ENCODE measurements at places on chromosomes 5 and 9.

GRCh38 chr5:41406936-41407335, 103.5 kb downstream of the PLCXD3 start:
- no peak overlapping the region for H3K27ac ChIP-seq
- DNase-seq, result no peak
- H3K36me3 ChIP-seq, result no peaks in the 10 kb centered on the region
- no peaks in the 10 kb centered on the region for H3K4me1 ChIP-seq
- no peak overlapping the region for H3K4me3 ChIP-seq

DNA sequence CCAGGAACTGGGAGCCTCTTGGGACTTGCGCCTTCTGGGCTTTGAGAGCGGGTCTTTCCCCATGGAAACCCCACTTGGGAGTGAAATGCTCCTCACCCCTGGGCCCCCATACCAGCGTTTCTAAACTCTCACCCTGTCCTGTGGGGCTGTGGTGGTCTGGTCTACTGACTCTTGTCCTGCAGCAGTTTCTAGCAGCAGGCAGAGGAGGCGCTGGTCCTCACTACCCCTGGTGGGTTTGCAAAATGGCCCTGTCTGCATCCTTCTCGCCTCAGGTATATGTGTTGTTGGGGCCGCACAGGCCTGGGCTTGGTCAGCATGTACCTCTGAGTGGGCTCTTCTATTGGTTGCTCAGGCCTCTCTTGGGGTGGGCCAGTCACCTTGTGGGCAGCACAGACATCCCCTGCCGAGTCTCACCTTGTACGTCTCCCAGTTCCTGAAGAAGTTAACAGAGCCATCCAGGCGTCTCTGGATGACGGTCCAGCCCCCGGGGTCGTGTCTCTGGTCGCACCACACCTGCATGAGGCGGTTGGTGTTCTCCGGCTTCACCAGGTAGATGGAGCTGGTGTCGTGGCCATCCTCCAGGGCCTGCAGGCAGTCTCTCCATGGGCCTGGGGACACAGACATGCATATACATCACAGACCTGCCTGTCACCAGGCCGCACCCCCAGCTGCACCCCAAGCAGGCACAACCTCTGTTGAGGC, 29.0 kb downstream of the ANGPTL2 start:
- DNase-seq, result peak; percentile 59
- H3K27ac ChIP-seq, result no peak overlapping the region
- H3K36me3 ChIP-seq, result peaks cover 44% of the 10 kb centered on the region
- H3K4me3 ChIP-seq, result no peak overlapping the region
- peaks cover 26% of the 10 kb centered on the region for H3K4me1 ChIP-seq
- H3K27me3 ChIP-seq, result no peaks in the 10 kb centered on the region

DNA sequence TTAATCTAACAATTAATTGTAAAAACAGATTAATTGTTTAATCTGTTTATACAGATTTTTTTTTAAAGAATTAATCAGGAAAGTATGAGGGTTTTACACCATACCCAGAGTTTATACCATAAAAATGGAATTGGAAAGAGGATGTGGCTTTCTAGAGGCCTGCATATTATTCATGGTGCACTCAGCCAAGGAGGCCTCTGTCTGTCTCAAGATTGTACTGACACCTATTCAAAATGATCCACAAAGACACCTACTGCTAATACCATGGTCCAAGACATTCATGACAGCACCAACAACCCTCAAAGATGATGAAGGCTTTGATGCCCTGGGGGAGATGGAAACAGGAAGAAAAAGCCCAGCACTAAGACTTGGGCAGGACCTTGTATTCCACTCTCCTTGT, 58.1 kb upstream of the MAST4 start:
- no peaks in the 10 kb centered on the region for H3K27me3 ChIP-seq
- no peaks in the 10 kb centered on the region for H3K36me3 ChIP-seq
- no peaks in the 10 kb centered on the region for H3K4me1 ChIP-seq
- no peak for DNase-seq
- no peak overlapping the region for H3K4me3 ChIP-seq
- no peak overlapping the region for H3K27ac ChIP-seq

DNA sequence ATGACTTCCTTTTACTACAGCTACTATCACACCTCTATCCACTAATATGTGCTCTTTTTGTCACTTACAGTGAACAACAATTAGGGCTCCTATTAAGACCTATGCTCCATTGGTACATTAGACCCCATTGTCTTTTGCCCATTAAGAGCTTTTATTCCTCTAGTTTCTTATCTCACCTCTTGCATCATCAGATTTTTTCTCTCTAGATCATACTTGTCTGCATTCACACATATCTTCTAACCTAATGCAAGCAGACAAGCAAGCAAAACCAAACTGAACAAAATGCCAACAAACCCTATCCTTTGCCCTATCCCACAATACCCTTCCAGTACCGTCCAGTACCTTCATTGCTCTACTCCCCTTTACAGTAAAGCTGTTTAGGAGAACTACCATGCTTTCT, 10.1 kb upstream of the RBM27 start:
- H3K27ac ChIP-seq, result no peak overlapping the region
- H3K36me3 ChIP-seq, result no peaks in the 10 kb centered on the region
- H3K4me3 ChIP-seq, result no peak overlapping the region
- no peaks in the 10 kb centered on the region for H3K4me1 ChIP-seq
- H3K27me3 ChIP-seq, result no peaks in the 10 kb centered on the region
- no peak for DNase-seq

DNA sequence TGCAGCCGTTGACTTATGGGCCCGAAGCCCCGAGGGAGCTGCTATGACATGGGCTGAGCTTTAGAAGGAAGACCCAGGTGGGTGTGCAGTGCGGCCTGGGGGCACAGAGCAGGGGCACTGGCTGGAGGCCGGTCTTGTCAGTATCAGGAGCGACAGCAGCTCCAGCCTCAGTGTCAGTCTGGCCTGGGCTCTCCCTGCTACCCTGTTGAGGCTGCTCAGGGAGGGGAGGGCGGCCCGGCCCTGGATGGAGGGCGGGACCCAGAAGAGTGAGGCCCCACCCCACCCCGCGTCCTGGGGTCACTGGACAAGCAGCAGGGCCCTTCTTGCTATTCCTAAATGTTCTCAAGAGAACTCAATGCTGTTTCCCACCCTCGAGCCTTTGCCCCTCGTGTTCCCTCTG, 18.0 kb downstream of the GFI1B start:
- H3K27ac ChIP-seq, result no peak overlapping the region
- no peak for DNase-seq
- H3K36me3 ChIP-seq, result no peaks in the 10 kb centered on the region
- H3K27me3 ChIP-seq, result peaks cover 6% of the 10 kb centered on the region
- no peaks in the 10 kb centered on the region for H3K4me1 ChIP-seq

DNA sequence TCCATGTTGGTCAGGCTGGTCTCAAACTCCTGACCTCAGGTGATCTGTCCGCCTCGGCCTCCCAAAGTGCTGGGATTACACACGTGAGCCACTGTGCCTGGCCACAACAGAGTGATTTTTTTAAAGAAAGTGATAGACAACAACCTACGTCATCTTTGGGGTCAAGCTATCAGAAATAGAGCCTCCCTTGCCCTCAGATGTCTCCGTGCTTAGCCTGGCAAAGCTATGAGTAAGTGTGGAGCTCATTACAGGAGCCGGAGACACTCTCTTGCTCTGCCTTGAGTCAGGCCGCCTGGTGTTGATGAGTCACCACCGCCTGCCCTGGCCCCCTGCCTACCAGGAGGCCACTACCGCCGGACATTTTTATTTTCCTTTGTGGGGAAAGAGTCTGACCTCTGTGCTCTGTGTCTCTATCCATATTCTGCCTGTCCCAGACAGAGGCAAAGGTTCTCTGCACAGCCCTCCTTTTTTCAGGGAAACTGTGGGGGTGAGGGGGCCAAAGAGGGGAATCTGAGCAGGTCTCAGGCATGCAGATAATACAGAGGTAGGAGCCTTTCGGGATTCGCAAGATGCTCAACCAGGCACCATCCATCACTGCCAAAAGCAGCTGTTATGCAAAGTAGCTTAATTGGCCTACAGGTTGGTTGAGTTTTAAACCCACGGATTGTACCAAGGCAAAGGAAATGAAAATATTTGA, 123.7 kb upstream of the CPEB4 start:
- no peaks in the 10 kb centered on the region for H3K36me3 ChIP-seq
- no peaks in the 10 kb centered on the region for H3K27me3 ChIP-seq
- peak; percentile 91 for DNase-seq
- H3K27ac ChIP-seq, result peak overlapping the region; percentile 44
- peaks cover 18% of the 10 kb centered on the region for H3K4me1 ChIP-seq
- H3K4me3 ChIP-seq, result no peak overlapping the region

DNA sequence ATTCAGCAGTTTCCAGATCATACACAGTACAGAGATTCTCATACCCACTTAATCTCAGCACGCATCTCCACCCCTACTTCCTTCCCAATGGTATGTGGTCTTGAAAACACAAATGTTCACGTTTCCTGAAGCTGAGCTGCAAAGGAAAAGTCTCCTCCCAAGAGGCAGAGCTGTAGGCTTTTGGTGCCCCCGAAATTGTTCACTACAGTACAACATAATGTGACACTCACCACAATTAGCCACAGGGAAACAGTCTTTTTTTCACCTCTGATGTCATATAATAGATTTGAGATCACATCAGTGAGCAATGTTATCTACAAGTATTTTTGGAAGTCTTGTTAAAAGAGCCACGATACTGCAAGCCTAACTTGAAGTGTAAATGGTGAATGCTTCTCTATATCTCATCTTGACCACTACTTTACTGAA, 40.2 kb downstream of the NFIB start:
- H3K4me1 ChIP-seq, result peaks cover 66% of the 10 kb centered on the region
- H3K36me3 ChIP-seq, result no peaks in the 10 kb centered on the region
- DNase-seq, result no peak
- peak overlapping the region; percentile 50 for H3K27ac ChIP-seq

- H3K27ac ChIP-seq, result no peak overlapping the region
- H3K27me3 ChIP-seq, result no peaks in the 10 kb centered on the region
- no peak overlapping the region for H3K4me3 ChIP-seq
- H3K36me3 ChIP-seq, result no peaks in the 10 kb centered on the region
- H3K4me1 ChIP-seq, result no peaks in the 10 kb centered on the region
Observed at GRCh38 chr5:153480401-153480800, 10.1 kb upstream of the GRIA1 start.

DNA sequence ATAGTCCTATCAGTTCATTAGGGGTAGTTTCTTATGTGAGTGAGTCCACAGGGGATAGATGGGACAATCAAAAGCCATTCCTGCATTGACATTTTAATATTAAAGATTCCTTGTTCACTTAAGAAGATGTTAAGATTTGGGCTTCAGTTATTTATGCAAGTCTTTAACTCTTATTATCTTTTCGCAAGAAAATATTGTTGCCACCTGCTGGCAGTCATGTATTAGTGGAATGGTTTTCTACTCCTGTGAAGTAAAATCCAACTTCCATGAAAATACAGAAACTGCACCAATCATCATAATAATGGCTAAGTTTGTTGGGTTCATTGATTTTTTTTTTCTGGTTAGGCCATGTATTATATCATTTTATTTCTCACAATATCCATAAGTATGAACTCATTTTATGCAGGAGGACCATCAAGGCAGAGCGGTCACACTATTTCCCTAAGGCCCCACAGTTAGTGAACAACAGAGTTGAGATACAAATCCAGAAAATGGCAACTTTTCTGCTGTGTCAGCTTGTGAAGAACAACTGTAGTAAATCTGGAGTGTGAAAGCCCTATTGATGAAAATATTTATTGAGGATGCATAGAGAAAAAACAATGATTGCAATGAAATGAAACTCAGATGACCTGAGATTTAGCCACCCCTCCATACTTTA, 88.5 kb upstream of the TXNDC8 start:
- H3K4me1 ChIP-seq, result no peaks in the 10 kb centered on the region
- no peaks in the 10 kb centered on the region for H3K27me3 ChIP-seq
- H3K27ac ChIP-seq, result no peak overlapping the region
- no peak for DNase-seq
- H3K36me3 ChIP-seq, result no peaks in the 10 kb centered on the region
- no peak overlapping the region for H3K4me3 ChIP-seq

DNA sequence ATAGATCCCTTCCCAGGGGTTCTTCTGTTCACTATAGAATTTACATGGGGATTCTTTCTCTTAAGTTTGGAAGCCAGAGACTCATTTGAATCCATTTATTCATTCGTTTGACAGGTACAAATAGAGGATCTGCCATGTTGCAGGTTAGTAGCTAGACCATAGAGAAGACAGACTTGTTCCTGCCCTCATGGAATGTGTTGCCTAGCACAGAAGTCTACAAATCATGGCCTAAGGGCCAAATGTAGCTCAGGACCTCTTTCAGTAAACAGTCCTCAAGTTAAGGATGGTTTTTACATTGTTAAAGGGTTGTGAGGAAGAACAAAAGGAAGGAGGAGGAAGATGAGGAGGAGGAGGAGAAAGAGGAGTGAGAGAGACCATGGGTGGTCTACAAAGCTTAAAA, 114.7 kb upstream of the SLC44A1 start:
- no peak overlapping the region for H3K4me3 ChIP-seq
- H3K36me3 ChIP-seq, result no peaks in the 10 kb centered on the region
- no peak for DNase-seq
- H3K27ac ChIP-seq, result no peak overlapping the region

GRCh38 chr9:81375187-81376100, 313.9 kb downstream of the TLE1 start:
- DNase-seq, result no peak
- H3K4me3 ChIP-seq, result no peak overlapping the region
- H3K4me1 ChIP-seq, result no peaks in the 10 kb centered on the region
- no peaks in the 10 kb centered on the region for H3K27me3 ChIP-seq
- H3K27ac ChIP-seq, result no peak overlapping the region

DNA sequence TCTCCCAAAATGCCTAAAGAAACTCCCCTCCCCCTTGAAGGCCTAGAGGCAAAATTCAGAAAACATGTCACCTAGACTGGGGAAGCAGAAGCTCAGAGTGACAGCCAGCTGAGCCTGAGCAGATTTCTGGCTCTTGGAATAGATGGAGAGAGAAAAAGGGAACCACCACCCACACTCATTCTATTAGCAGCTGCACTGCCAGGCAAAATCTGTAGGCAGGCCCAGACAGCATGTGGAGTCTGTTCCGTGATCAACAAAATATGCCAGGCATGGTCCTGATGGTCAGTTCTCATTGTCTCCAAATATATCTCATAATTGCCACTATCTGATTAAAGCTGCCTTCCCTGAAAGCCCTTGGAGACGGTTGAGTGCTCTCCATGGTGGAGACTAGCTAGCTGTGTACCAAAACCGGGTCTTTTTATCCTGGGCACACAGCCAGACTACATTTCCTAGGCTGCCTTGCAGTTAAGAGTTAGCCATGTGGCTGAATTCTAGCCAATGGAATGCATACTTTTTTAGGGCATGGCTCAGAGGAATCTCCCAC, 131.7 kb upstream of the GPR151 start:
- no peak overlapping the region for H3K4me3 ChIP-seq
- no peaks in the 10 kb centered on the region for H3K36me3 ChIP-seq
- no peaks in the 10 kb centered on the region for H3K27me3 ChIP-seq
- H3K4me1 ChIP-seq, result no peaks in the 10 kb centered on the region
- DNase-seq, result no peak
- H3K27ac ChIP-seq, result no peak overlapping the region

GRCh38 chr5:170704417-170705192, 78.9 kb upstream of the GABRP start:
- no peaks in the 10 kb centered on the region for H3K27me3 ChIP-seq
- no peaks in the 10 kb centered on the region for H3K4me1 ChIP-seq
- no peak overlapping the region for H3K4me3 ChIP-seq

GRCh38 chr9:13281356-13282016, 2.0 kb upstream of the MPDZ start:
- no peaks in the 10 kb centered on the region for H3K36me3 ChIP-seq
- H3K4me3 ChIP-seq, result no peak overlapping the region
- DNase-seq, result no peak
- no peak overlapping the region for H3K27ac ChIP-seq
- H3K4me1 ChIP-seq, result no peaks in the 10 kb centered on the region
